Neuronal stem cell (in vitro differentiated cells): ENCODE measurements at places on chromosomes 6 and 20.

DNA sequence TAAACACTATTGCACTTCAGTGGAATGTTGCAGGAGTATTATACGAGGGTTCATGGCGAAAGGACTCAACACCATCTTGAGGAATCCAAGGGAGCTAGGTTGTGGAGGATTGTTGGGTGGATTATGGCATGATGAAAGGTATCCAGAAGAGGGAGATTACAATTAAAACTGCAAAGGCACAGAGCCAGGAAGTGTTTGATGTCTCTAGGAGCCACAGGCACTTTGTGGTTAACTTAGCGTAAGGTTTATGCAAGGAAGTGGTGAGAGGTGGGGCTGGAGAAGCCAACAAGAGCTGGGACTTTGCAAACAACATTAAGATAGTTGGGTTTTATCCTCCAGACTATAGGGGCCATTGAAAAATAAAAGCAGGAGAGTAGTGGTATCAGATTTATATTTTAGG lies 86.6 kb upstream of the TPD52L1 start:
- no peak for DNase-seq

- DNase-seq = no peak
These were observed 7.9 kb upstream of the ITPR3 start for GRCh38 chr6:33613146-33613794.

DNA sequence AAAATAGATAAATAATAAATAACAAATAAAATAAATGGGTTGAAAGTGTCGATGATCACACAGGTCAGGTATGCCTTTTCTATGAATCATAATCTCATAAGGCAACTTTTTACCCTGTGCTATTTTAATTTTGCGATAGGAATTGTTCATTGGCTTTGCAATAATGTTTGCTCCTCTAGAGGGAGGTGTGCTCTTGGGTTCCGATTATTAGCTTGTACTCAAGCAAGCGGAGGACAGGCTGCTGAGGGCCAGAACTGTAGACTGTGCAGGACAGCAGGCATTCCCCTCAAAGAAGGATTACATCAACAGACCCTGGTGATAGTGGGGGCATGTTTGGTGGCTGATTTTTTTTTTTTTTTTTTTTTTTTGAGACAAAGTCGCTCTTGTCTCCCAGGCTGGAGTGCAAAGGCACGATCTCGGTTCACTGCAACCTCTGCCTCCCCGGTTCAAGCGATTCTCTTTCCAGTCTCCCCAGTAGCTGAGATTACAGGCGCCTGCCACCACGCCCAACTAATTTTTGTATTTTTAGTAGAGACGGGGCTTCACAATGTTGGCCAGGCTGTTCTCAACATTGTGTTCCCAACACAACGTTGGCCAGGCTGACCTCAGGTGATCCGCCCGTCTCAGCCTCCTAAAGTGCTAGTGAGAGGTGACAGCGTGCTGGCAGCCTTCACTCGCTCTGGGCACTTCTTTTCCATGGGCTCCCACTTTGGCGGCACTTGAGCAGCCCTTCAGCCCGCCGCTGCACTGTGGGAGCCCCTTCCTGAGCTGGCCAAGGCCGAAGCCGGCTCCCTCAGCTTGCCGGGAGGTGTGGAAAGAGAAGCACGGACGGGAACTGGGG lies 35.6 kb downstream of the RIOK1 start:
- DNase-seq = no peak

- no peak for DNase-seq
These were observed 100.7 kb downstream of the ANKRD60 start for GRCh38 chr20:58127701-58128111.

GRCh38 chr20:39943336-39943735 lies 745.7 kb downstream of the MAFB start:
- no peak for DNase-seq

GRCh38 chr6:47743744-47744143 lies 38.1 kb upstream of the OPN5 start:
- no peak for DNase-seq

DNA sequence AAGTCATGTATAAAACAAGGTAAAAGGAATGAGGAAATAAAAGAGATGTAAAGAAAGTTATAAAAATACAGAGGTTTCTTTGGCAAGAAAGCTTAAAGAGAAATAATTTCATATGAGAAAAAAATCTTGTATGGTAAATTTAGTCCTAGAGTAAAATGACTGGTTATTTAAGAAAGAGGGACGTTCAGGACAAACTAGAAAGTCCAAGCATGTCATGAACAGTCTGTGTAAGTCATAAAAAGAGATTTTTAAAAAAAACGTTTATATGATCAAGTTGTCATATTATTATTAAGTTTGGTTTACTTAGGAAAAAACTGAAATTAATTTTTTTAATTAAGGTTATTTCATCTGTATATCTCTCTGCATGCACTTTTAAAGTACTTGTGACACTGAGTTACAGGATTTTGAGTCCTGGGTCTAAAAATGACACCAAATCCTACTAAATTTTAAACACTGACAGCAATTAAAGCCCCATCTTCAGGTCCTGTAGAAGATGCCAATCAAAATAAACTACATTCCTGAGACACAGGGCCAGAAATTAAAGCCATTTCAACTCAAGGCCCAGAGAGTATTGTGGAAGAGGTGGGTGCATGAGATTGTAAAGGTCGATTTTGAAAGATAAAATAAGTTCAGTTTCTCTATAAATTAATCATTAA lies 62.4 kb downstream of the AGPAT4 start:
- DNase-seq = peak; percentile 12

DNA sequence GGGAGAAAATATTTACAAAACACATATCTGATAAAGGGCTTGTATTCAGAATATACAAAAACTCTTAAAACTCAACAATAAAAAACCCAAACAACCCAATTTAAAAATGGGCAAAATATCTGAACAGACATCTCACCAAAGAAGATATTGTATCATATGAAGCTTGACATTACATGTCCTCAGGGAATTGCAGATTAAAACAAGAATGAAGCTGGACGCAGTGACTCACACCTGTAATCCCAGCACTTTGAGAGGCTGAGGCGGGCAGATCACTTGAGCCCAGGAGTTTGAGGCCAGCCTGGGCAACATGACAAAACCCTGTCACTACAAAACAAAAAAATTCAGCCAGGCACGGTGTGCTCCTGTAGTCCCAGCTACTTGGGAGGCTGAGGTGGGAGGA lies 135.4 kb upstream of the AKIRIN2 start:
- DNase-seq = no peak

DNA sequence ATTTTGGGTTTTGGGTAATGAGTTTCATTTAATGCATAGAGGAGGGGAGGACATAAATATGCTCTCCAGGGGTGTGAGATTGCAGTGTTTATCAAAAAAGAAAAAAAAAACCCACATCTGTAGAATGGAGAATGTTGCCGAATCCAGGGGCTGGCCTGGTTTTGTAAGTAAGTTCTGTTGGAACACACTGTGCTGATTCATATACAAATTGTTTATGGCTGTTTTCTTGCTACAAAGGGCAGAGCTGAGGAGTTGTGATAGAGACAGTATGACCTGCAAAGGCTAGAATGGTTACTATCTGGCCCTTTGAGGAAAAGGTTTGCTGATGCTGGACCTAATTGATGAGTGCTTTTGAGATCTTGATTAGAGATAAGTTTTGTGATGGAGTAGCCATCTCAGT lies 30.4 kb downstream of the SCAF8 start:
- no peak for DNase-seq

DNA sequence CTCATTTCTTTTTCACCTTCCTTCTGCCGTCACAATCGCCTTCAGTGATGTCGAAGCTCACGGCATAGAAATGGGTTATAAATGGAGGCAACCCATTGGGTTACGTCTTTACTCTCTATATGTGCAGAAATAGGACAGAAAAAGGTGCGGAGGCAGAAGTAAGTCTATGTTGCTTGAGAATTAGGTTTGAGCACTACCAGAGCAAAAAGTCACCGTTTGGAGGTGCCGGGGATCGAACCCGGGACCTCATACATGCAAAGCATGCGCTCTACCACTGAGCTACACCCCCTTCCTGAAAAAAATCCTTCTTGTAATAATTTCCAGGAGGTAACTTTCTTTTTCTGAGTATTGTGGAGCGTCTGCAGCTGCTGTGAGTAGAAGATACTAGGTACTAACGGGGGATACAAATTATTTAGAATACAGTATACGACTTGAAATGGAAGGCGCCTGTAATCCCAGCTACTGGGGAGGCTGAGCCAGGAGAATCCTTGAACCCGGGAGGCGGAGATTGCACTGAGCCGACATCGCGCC lies 134.2 kb downstream of the TRIM27 start:
- no peak for DNase-seq
